ENCODE measurements at places on chromosomes 11 and 22.

- DNase-seq, result peak; percentile 82
Measured at GRCh38 chr11:10592331-10592730, 23.9 kb upstream of the LYVE1 start.

DNA sequence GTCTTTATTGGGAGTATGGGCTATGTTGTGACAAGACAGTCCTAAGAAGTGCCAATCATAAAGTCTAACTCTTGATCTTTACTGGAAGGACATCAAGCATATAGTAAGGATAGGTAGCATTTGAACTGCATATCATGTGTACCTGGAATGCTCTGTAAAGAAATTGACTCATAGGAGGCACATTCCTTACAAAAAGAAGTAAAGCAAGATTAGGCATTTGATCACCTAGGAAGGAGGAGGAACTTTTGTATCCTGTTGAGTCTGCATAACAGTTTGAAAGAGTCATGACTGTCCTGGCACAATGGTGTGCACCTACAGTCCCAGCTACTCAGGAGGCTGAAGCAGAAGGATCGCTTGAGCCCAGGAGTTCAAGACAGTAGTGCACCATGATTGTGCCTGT lies 42.2 kb upstream of the DNAJB7 start:
- no peak for DNase-seq

DNA sequence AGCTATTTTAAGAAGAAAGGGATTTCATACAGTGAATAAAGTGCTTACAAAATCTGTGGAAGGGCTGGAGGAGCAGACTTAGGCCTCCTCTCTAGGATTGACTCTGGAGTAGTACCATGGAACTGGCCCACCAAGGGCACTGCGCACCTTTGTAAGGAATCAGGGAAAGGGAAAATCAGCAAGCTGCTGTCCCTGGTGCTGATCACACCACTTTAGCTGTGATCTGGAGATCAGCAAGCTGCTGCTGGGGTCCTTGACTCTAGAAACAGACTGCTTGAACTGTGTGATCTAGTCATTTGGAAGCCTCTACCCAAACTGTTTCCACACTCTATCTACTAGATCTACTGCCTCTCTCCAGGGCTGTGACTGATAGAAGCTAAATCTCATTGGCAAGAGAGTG lies 18.4 kb upstream of the TECTA start:
- no peak for DNase-seq

DNA sequence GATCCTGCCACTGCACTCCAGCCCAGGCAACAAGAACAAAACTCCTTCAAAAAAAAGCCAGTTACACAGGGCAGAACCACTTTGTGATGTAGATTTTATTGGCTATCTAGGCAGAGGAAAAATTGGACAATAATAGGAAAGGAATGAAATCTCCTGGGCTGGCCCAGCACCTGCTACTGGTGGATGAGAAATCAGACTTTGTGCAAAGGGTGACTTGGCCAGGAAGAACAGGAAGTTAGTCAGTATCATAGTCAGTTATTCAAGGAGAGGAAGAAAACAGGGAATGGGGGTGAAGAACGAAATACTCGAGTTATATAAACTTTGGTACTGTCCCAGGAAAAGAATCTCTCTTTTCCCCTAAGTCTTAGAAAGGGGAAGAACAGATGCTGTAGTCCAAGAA lies 11.0 kb upstream of the SPTBN2 start:
- no peak for DNase-seq

GRCh38 chr11:36719358-36720107 lies 121.5 kb upstream of the RAG2 start:
- DNase-seq, result no peak

- no peak for DNase-seq
Measured at GRCh38 chr11:120635136-120635810, 123.7 kb downstream of the GRIK4 start.

- no peak for DNase-seq
Measured at GRCh38 chr11:128161994-128162393, 425.4 kb downstream of the ETS1 start.

DNA sequence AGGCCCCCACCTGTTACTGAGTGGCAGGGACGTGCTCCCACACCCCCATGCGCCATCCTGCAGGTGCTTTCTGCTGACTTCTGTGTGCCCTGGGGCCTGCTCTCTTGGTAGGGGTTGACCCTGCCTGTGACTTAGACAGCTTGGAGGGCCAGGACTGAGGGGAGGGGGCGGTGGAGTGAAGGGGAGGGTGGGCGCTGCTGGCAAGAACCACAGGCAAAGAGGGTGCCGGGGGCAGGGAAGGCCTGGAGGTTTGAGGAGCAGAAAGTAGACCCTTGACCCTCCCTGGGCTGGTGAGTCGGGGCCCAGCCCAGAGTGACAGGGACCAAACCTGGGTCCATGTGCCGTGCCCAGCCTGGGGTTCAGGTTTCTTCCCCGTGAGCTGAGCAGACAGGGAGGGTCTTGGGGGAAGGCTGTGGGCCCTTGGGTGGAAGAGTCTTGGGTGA lies 17.8 kb downstream of the KCNQ1 start:
- no peak for DNase-seq

DNA sequence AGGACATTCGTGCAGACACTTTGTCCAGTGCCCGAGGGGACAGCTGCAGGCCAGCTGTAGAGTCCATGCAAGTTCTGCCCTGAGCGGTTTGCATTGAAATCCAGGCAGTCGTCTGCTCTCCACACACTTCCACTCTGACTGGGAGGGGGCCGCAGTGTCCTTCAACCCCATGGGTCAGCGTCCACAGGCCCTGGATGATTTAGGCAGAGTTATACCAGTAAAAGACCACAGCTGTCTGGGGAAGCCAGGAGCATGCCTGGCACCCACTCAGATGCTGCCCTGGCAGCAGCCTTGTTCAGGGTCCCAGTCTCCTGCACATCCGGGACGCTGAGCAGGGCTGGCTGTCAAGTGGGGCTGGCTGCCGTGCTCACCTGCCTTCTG lies 26.5 kb downstream of the KRTAP5-5 start:
- no peak for DNase-seq

DNA sequence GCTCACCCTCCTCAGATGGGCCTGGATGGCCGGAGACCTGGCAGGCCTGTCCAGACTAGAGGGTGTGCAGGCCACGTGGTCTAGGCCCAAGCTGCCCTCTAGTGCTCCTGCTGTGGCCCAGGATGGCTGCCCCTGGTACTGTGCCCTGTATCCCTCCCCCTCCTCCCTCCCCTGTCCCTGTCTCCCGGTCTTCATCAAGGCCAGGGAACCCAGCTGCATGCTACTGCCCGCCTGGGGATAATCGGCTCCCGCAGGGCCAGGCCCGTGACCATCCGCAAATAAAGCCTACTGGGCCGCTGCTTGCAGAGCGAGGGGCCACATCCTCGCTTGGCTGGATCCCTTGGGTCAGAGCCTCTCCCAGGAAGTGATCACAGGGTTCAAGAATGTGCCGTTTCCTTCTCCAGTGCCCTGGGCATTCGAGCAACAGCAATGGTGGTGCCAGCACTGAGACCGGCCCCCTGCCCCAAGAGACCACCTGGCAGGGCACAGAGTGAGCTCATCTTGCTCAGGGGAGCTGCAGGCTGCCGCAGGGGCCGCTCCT lies 51.1 kb downstream of the WNT7B start:
- no peak for DNase-seq

GRCh38 chr11:94027210-94027609 lies 6.1 kb downstream of the HEPHL1 start:
- DNase-seq, result no peak
